ENCODE measurements at places on chromosomes 7 and 10.

DNA sequence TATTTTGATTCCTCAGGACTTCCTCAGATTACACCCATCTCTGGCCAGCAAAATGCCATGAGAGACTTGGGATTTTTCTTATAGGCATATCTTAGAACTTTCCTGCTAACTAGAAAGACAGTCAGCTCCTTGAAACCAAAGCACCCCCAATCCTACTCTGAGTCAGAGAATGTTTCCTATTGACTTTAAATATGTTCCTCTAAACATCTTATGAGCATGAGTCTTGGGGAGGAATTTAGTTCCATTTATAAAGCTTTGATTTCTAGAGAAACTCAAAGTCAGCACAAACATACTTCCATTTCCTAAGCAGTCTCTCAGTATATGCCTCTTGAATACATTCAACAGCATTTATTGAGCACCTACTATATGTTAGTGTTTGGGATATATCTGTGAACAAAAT lies 128.5 kb downstream of the INHBA start:
- no peak for DNase-seq

DNA sequence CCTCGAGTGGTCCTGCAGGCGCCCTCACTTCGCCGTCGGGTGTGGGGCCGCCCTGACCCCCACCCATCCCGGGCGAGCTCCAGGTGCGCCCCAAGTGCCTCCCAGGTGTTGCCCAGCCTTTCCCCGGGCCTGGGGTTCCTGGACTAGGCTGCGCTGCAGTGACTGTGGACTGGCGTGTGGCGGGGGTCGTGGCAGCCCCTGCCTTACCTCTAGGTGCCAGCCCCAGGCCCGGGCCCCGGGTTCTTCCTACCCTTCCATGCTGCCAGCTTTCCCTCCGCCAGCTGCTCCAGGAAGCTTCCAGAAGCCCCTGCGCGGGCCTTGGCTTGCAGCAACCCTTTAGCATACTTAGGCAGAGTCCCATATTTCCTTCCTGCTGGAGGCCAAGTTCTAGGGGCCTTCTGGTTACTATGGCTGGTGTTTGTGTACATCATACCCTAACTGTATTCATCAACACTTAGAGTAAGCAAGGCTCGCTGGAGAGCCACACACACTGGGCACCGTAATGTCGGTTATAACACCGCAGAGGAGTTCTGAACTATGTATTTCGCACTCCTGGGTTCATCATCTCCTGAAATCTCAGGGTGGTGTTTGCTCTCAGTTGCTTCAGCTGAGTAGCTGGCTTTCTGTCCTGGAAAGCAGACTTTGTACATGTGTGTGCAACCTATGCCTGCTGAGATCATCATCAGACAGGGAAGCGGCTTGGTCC lies 471 bp downstream of the MGMT start:
- peak; percentile 2 for DNase-seq

GRCh38 chr7:137147338-137147720 lies 196.2 kb downstream of the PTN start:
- DNase-seq: no peak

GRCh38 chr7:6651851-6652445 lies 14.8 kb downstream of the ZNF316 start:
- DNase-seq: no peak

GRCh38 chr10:25226775-25227682 lies 52.2 kb downstream of the GPR158 start:
- DNase-seq: peak; percentile 48

GRCh38 chr7:73738220-73738611 lies 386 bp downstream of the ABHD11 start:
- DNase-seq: no peak
